Epithelial cell of esophagus (primary cell): ENCODE measurements at places on chromosomes 2 and 18.
A peak's percentile ranks its signal among the peaks of the same experiment; 100 is the strongest.

DNA sequence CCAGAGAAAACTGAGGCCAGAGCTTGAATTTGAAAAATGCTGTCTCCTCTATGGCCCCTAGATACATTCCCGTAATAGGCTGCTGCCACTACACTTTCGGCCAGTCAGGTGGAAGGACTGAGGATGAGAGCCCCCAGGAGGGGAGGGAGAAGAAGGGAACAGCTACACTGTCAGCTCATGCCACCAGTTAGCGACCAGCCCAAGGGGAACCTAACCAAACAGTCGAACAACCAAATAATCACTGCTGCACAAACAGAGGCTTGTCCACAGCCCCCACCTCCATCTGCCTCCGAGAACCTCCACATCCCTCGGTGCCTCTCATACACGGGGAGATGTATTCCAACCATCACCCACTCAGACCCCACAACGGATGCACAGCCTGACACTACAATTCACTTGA lies 7.3 kb downstream of the ZNF516 start:
- no peak for DNase-seq

GRCh38 chr2:121682396-121683298 lies 33.4 kb upstream of the CLASP1 start:
- no peak for DNase-seq

GRCh38 chr2:120238728-120239487 lies 13.7 kb upstream of the RALB start:
- peak; percentile 87 for DNase-seq

- DNase-seq, result no peak
Measured at GRCh38 chr2:96167407-96168013, 22.3 kb upstream of the DUSP2 start.

- no peak for DNase-seq
Measured at GRCh38 chr2:120155308-120155707, 67.9 kb downstream of the TMEM185B start.

DNA sequence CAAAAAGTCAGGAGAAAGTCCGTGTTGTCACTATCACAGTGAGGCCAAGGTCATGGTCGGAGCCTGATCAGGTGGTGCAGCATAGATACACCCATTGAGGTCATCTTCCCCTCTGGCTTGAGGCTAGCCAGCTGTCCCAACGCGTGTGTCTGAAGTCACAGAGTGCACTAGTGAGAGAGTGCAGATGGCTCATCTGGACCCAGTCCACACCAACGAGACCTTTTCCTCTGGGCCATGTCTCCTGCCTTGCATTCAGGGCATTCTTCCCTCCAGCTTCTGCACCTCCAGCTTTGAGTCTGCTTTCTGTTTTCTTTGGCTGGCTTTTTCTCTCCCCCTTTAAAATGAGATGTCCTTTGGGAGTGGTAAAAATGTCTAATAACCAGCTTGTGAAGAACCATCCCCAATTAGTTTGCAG lies 146.9 kb downstream of the TDRD15 start:
- DNase-seq, result no peak

GRCh38 chr18:55343396-55344073 lies 244.5 kb downstream of the TCF4 start:
- peak; percentile 24 for DNase-seq

- DNase-seq, result no peak
Measured at GRCh38 chr2:184598002-184598315, 370 bp upstream of the ZNF804A start.

GRCh38 chr2:102558463-102558862 lies 60.9 kb upstream of the SLC9A2 start:
- DNase-seq, result peak; percentile 41

GRCh38 chr2:156511803-156512202 lies 75.6 kb downstream of the GPD2 start:
- DNase-seq, result no peak

DNA sequence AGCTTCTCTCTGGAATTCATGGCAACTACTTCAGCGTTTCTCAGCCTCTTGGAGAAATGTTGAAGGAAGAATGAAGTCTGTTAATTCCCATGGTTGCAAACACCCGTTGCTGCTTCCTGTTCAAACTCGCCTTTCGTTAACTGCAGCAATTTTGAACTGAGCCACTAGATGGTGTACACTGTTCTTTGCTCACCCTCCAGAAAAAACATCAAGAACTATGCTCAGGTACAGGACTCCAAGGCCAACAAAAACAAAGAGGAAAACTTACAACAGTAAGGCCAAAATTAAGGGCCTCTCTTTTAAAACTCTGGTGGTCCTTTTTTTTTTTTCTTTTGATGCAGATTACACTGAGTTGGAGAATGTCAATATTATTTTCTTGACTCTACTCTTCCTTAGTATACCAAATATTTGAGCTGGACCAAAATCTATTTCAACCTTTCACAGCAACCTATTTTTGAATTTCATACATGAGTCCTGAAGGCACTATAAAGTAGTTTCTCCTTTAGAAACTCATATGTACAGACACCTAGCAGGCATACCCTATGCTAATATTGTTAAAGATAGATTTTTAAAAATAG lies 58.2 kb downstream of the KLHL14 start:
- peak; percentile 76 for DNase-seq

DNA sequence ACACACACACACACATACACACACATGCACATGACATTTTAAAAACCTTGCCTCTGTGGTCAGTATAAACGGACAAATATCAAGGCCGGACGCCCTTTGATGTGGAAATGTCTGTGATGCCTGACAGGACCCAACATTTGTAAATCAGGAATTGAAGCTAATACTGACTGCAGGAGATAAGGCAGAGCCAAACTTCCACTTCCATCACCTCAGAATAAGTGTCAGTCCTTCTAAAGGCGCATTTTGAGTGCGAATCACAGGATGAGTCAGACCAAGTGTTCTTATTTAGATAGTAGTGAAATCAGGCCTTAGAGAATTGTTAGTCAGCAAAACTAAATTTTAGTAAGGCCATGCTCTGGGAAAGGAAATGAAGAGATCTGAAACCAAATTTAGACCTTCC lies 211.7 kb upstream of the LRATD1 start:
- peak; percentile 51 for DNase-seq

GRCh38 chr2:226644399-226644865 lies 155.2 kb downstream of the IRS1 start:
- DNase-seq, result peak; percentile 27

GRCh38 chr2:202036601-202037037 lies 3.0 kb downstream of the FZD7 start:
- DNase-seq, result no peak

GRCh38 chr18:49026501-49027373 lies 76.0 kb upstream of the SMAD7 start:
- DNase-seq, result no peak

DNA sequence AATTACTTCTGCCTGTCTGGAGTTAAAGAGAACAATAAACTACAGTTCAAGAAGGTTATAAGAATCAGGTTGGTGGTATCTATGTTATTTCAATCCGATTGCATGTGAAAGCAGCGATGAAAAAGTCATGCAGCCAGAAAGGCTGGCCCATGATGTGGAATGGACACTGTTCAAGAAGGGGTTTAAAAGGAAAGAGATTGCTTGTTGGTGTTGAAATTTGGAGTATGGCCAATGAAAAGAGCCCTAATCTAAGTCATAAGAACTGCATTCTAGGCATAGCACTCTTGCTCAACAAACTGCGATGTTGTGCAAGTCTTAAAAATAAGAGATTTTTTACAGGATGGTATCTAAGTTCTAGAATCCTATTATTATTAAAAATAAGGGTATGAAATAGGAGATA lies 61.3 kb downstream of the EFEMP1 start:
- DNase-seq, result peak; percentile 91

DNA sequence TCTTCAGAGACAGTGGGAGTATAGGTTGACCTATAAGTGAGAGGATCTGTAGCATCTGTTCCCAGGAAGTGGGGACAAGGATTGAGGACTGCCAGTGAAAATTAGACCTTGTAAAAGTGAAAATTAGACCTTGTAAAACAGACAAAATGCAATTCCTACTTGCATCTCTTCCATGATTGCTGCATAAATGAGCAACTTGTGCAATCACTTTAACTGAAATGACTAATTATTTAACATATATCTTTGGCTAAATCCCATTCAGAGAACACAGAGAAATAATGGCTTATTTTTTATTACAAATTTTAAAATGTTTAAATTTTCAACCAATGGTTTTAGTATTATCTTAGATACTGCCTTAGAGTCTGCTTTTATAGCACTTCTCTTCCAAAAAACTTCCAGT lies 67.2 kb upstream of the NABP1 start:
- peak; percentile 64 for DNase-seq

DNA sequence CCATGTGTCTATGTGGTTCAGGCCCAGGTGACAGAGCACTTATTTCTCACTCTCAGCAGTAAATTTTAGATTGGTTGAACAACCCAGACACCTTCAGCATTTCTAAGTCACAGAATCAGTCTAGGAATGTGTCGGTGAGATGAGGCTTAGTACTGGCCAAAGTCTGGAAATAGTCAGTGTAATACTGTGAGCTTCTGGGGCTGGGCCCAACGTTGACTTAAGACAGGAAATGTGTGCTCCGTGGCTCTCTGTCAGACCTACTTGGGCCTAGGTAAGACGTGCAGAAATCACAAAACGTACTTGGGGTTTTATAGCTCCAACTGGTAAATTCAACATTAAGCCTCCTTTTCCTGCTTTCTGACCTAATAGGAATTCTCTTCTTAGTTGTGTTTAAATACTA lies 160.3 kb upstream of the COL3A1 start:
- DNase-seq, result no peak

- DNase-seq, result no peak
Measured at GRCh38 chr18:9726175-9726574, 18.1 kb downstream of the RAB31 start.

- DNase-seq, result no peak
Measured at GRCh38 chr2:224114428-224114827, 75.3 kb upstream of the SERPINE2 start.

- no peak for DNase-seq
Measured at GRCh38 chr2:191369034-191369433, 123.8 kb downstream of the MYO1B start.

DNA sequence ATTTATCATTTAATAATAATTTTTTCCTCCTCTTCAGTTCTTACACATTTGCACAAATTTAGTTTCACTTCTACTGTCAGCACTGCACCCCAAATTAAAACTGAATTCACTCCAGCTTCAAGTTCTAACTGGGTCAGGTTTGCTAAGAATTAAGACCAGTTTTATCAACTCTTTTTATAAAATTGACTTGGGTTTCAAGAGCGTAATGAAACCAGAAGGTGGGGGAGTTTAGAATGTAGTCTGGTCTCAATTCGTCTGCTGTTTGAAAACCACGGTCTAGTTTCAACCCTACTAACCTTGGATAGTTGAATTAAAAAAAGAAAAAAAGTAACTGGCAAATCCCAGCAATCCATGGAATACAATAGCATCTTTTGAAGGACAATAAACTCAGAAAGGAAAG lies 14.3 kb upstream of the CTLA4 start:
- DNase-seq, result no peak

- DNase-seq, result peak; percentile 94
Measured at GRCh38 chr2:232592772-232593395, 40.5 kb upstream of the EFHD1 start.

DNA sequence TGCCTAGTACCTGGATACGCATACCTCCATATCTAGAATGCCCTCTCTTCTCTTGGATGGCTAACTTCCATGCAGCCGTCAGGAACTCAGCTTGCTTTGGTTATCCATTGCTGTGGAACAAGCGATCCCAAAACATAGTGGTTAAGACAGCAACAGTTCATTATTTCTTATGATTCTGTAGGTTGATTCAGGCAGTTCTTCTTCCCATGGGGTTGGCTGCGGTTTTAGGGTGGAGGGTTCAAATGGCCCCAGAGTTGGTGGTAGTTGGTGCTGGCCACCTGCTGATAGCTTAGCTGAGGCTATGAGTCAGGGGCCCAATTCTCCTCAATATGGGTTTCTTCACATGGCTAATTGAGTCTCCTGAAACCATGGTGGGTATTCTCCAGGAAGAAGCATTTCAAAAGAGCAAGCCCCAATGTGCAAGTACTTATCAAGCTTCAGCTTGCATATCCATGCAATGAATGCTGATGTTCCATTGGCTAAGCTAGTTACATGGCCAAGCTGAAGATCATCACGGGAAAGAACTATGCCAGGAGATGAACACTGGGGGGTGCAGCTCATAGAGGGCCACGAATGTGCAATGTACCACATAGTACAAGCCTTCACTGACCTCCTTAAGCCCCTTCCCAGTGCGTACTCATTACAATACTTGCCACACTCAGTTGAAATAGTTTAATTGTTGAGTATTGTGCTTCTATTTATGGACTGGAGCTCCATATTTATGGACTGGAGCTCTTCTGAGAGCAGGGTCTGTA lies 10.0 kb upstream of the RHOB start:
- DNase-seq, result no peak
